ENCODE measurements at places on chromosomes 16 and 17.

DNA sequence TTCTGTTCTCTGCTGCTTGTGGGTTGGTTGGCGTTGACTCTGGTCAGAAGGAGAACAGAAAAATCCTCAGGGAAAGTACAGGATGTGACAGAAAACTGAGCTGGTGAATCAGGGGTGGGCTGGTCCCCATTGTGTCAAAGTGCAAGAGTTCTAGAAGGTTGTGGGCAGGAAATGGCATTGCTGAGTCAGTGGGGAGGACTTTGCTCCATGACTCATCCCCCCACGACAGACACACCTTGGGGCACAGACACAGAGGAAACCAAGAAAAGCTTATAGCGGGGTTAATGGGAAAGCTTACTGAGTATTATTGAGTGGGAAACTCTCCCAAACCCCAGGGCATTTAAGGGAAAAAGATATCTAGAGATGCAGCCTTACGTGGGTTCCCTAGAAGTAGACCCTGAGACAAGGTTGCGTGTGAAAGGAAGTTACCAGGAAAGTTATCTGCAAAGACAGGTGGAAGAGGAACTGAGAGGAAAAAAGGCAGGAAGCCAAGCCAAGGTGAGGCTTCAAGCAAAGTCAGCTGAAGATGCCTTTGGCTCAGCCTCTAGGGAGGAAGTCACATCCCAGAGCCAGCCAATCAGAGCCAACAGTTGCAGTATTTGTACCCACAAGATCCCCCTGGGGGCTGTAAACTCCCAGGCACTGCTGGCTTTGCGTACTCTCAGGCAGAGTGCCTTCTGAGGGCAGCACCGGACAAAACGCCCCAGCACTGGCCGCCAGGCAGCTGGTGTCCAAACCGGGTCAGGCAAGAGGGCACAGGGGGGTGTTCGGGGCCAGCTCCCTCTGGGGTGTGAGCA lies 86.4 kb downstream of the FOXL1 start:
- peak; percentile 53 for DNase-seq

GRCh38 chr17:72039490-72039889 lies 81.3 kb upstream of the SOX9 start:
- DNase-seq: no peak

DNA sequence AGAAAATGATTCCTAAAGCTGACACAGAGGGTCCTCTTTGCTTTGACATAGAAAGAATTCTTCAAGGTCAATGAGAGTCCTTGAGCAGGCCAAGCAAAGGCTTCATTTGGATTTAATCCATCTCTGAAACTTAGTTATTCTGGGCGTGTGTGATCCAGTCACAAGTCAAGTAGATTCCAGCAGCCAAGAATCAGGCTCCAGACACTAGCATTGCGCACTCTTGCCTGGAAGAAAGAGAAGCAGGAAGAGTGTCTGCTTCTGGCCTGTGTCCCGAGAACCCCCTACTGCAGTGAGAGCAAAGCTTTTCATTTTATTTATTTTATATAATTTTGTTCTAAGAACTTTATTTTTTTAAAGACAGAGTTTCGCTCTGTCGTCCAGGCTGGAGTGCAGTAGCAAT lies 88.2 kb upstream of the CACNG5 start:
- no peak for DNase-seq

- no peak for DNase-seq
Measured at GRCh38 chr16:81855552-81856153, 76.6 kb downstream of the PLCG2 start.

GRCh38 chr17:9350080-9350479 lies 225.5 kb downstream of the STX8 start:
- DNase-seq: no peak

DNA sequence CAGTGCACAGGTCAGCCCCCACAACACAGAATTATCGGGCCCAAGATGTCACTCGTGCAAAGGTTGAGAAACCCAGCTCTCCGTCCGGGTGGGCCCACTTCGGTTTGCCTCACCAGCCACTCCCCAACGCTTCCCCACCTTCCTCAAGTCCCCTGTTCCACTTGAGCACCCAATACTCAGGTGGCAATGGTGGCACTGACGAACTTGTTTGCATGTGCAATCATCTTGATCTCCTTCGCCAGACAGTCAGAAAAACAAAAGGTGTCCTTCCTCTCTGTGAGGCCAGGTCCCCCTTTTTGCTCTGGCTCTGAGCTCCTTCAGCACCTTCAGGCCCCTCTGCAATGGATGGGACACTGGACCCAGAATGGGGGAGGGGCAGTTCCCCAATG lies 3.7 kb downstream of the GGA2 start:
- no peak for DNase-seq

DNA sequence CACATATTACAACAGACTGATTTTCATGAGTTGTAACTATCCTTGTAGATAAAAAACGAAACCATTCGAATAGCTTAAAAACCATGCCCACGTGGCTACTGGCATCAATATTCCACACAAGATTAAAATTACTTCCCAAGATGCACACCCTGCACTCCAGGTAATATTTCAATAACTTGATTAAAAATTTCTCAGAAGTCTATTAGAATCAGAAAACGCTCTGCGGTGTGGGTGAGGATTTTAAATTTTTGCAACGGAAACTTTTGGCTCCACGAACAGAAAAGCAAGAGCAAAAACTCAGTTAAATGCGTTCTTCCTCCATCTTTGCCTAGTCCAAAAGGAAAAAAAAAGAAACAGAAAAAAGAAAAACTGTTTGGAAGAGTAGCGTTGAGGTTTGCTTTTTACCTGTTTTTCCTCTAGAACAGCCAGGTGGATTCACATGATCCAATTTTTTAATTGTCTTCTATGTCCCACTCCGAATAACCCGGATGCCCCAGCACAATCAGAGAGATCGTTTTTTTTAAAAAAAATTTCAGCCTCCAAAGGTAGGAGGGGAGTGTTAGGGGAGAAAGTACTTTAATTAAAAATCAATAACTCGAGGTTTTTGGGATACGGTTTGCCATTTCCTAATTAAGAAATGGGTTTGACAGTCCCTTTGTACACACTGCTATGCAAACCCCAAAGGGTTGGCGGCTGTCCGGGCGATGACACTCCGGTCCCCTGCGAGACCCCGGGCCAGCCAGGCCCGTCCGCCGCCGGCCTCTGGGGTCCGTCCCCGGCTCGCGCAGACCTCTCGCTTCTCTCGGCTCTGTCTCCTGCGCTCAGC lies 708 bp upstream of the NFAT5 start:
- DNase-seq: no peak

DNA sequence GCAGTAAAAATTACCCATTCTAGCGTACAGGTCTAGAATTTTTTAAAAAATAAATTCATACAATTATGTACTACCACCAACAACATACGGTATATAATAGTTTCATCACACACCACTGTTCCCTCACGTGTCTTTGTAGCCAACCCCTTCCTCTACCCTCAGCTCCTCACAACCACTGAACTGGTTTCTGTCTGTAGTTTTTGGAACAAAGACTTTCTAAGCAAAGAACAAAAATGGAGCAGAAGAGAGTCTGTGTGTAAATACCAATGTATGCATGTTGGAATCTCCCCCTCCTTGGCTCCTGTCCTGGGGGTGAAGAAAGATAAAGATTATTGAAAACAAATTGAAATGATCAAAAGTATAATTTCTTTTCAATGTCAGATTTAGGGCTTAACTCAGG lies 31.9 kb upstream of the CCR7 start:
- DNase-seq: no peak

- no peak for DNase-seq
Measured at GRCh38 chr16:57643147-57643874, 14.9 kb downstream of the ADGRG1 start.

GRCh38 chr16:27238016-27238587 lies 30.5 kb downstream of the NSMCE1 start:
- peak; percentile 34 for DNase-seq

- no peak for DNase-seq
Measured at GRCh38 chr17:56130026-56130425, 23.2 kb upstream of the ANKFN1 start.

DNA sequence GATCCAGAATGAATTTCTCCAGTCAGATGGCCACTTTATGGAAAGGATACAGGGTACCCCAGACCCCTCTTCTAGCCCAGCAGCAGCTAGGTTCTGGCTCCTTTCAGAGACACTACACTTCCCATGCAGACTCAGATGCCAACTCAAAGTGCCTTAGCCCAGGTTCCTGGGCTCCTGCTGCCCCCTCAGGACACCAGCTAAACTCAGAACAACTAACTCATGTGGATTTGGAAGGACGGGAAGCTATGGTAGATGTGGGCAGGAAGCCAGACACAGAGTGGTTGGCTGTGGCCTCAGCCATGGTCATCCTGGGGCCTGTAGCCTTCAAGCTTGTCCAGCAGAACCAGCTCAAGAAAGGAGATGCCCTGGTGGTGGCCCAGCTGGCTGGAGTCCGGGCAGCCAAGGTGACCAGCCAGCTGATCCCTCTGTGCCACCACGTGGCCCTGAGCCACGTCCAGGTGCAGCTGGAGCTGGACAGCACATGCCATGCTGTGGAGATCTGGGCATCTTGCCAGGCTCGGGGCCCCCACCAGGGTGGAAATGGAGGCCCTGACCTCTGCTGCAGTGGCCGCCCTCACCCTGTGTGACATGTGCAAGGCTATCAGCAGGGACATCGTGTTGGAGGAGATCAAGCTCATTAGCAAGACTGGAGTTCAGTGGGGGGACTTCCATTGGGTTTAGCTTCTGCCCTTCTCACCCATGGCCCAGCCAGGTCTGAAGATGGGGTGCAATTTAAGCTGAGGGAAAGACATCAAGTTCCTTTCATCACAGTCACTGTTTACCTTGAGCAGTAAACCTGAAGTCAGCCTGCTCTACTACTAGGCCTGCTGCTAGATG lies 111.8 kb downstream of the N4BP1 start:
- DNase-seq: no peak

DNA sequence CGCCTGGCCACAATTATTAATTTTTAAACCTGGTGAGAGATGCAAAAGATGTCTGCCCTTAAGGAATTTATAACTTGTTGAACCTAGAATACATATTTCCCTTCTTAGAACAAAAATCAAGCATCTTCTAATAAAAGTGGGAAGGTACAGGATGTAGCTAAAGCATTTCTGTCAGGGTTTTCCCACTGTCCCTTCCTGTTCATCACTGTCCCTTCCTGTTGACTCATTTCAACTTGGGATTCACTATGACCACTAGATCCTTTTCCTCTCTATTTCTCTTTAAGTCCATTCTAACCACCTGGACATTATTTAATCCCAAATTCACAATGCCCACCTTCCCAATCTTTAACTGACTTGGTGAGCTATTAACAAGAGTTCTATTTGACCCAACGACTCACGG lies 33.9 kb upstream of the CDRT4 start:
- no peak for DNase-seq

DNA sequence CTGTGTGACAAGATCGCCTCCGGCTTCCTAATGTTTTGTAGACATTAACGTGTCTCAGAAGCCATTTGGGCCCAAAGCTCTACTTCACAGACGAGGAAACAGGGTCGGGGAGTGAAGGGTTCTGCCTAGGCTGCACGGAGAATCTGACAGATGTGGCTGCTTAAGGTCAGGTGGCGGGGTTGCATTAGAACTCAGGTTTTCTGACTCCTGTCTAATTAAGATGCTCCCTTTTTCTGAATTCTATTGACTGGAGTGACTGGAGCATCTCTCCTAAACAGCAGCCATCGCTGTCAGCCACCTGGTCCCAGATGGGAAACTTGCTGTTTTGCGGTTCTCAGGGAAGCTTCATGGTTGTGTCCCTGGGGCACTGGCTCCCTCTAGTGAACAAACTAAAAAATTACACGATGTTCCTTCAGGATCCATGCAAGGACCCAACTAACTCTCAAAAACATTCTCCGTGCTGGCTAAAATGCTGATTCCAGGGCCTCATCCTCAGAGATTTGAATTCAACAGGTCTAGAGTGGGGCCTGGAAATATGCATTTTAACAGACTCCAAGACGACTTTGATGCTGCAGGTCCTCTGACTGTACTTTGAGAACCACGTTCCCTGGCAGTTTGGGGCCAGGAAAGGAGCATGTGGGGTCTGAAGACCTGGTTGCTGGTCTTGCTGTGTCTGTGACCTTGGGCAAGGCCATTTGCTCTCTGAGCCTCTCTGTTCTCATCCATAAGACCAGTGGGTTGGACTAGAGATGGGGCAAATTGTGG lies 117.4 kb downstream of the IRF8 start:
- peak; percentile 23 for DNase-seq

GRCh38 chr16:87047221-87048037 lies 269.8 kb downstream of the C16orf95 start:
- DNase-seq: no peak

DNA sequence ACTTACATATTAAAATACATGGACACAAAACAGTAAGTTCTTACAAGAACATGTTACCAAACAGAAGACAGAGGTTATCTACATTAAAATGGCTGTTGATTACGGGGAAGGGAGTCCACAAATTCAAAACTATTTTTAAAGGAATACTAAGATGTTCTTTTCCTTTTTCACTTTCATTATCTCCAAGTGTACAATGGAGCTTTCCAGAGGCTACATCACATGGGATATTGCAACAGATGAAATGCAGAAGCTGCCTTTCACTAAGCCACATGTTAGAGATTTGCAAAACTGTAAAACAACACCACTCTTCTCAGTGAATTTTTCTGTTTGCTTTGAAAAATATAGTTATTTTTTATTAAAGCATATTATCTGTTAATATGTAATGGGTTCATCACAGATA lies 53.6 kb downstream of the XPO6 start:
- DNase-seq: no peak

DNA sequence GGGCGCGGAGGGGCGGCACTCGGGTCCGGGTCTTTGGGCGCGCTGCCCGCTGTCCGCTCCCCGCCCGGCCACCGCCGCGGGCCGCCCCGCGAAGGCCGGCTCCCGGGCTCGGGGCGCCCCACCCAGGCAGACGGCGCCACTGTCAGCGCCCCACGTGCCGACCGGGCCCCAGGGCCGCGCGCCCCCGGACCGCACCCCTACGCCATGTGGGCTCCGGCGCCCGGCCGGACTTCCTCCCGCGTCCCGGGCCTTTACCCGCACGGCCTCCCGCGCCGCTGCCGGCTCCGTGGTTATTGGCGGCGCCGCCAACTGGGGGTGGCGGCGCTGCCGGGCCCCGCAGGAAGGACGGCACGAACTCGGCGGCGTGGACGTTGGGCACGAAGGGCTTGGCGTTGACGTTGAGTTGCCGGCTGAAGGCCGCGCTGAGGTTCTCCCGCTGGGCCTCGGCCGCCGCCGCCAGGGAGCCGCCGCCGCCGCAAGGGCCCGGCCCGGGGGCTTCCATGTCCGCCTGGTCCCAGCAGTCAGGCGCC lies 577 bp downstream of the GSPT1 start:
- DNase-seq: peak; percentile 28

GRCh38 chr17:42980766-42981397 lies 517 bp downstream of the RUNDC1 start:
- DNase-seq: peak; percentile 56

DNA sequence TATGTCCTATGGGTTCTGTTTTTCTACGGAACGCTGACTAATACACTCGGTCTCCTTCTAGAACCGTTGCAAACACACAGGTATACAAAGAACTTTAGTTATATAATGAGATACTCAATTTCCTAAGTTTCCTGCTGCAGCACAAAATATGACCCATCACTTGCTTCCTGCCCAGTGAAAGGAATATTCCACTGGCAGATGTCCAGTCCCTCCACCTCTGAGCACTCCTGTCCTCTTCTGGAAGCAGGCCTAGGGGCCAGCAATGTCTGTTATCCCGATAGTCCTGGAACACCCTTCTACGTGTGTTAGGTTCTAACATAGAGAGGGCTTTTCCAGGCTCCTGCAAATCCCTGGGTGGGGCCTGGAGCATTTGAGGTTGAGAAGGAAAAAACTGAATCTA lies 32.7 kb downstream of the ADAMTS18 start:
- no peak for DNase-seq

GRCh38 chr17:59257101-59257500 lies 36.8 kb downstream of the GDPD1 start:
- DNase-seq: no peak

- DNase-seq: no peak
Measured at GRCh38 chr17:66301367-66301863, 998 bp upstream of the PRKCA start.

All from stimulated activated CD4-positive, alpha-beta T cell treated with anti-CD3 and anti-CD28 coated beads, Interleukin-4, amount 100 ng/mL, for 4 hours (primary cell).